RKO (cell line): ENCODE measurements at places on chromosomes 3 and 15.

DNA sequence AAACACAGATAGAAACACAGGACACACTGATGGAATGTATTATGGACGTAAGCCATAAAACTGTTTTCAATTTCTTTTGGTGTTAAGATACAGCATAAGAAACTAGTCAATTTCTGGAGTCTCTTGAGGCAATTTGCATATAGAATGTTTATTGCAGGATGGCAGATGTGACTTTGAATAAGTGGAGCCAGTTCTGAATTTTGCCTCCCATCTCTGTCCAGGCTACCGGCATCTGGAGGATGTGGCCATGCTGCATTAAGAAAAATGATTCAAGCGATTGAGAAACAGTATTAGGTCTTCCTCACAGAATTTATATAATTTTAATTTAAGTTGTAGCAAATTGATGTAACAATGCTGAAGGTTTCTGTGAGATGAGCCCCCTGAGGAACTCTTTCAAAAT, 81.5 kb downstream of the CHST2 start:
- no peak for DNase-seq

DNA sequence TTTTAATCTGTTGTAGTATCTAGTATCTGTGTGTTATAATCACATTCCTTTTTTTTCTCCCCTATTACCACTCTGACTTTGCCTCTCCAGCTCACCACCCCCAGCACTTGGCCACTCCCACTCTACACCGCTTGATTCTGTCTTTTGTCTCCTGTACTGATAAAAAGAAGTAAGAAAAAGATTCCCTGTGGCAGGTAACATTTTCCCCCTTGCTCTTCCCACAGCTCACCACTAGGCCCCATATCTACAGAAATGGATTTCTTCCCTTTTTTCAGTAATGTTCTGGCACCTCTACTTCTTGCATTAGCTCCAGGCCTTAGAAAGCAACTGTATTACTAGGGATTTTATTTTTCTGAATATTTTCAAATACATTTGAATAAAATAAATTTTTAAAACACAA, 25.6 kb downstream of the KCNH8 start:
- DNase-seq: no peak

GRCh38 chr3:164465172-164465571, 613.1 kb downstream of the SI start:
- peak; percentile 15 for DNase-seq

DNA sequence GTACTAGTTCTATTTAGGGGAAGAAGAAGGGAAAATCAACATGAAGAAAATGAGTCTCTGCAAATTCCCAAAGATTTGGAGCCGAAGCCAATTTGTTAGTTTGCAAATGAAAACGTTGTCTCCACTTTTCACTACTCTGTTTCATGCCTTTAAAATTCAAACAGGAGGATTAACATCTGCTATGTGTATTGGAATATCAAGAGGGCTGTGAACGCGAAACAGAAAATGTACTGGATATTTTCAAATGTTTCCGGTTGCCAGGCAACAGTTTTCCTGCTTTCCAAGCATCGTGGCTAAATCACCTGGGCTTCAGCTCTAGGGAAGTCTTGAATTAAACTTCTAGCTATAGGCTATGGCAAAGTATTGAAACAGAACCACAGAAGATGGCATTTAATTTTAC, 172.8 kb downstream of the KCNMB2 start:
- DNase-seq: no peak

- no peak for DNase-seq
Observed at GRCh38 chr3:28000608-28001007, 240.8 kb upstream of the CMC1 start.

DNA sequence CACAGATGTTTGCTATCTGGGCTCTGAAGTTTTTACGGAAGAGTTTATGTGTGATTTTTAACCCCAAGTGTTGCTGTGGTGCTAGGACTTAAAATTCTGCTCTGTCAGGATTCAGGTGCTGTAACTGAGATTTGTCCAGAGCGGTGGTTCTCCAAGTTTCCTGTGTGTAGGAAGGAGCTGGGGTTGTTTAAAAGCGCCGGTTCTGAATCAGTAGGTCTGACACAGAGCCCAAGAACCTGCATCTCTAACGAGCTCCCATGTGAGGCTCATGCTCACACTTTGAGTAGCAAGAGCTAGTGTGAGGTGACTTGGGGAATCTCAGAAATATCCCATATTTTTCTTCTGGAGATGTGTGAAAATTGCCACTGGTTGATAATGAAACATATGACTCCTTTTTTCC, 325.5 kb downstream of the SATB1 start:
- no peak for DNase-seq

- DNase-seq: peak; percentile 31
Observed at GRCh38 chr3:184380185-184380626, 352 bp downstream of the CHRD start.

- no peak for DNase-seq
Observed at GRCh38 chr3:150613709-150614480, 10.8 kb downstream of the SELENOT start.

GRCh38 chr3:101484805-101485620, 28.0 kb downstream of the SENP7 start:
- no peak for DNase-seq

DNA sequence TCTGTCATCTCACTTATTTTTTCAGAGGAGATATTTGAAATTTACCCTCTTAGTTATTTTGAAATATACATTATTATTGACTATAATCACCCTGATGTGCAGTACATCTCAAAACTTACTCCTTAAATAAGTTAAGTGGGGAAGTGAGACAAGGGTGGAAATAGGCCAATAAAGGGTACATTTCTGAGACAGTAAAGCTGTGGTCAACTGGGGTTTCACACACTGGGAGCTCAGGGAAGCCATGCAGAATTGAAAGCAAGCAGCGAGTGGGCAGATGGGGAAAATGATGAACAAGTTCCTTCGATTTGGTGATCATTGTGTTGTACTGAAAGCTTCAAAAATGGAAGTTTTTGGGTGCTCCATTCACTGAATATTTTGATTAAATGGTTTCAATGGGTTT, 21.6 kb upstream of the MOBP start:
- no peak for DNase-seq

GRCh38 chr3:37082317-37082716, 89.0 kb downstream of the MLH1 start:
- no peak for DNase-seq
